ENCODE measurements at places on chromosomes 1 and 21. TPM values are rescaled to one million over a fixed set of nuclear protein-coding genes. Genes with fewer than 3 reads are reported as not detected.

DNA sequence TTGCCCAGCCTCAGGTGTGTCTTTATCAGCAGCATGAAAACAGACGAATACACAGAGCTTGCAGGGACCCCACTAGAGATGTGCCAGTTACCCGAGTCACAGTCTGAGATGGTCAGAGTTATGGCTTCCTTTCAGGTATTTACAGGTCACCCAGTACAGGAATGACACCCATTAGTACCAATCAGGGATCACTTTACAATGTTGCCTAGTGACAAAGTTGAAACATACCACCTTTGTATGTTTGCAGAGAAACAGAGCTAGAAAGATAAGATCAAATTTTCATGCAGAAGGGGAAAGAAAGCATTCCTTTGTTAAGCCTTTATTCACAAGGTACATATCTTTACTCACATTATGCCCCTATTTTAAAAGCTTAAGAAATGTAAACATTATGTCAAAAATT lies 137.6 kb downstream of the RGS7 start:
- no peak for DNase-seq

CYP2J2 gene
- total RNA-seq, result 14.9 TPM

- DNase-seq, result no peak
Observed at GRCh38 chr1:161324020-161324419, 9.8 kb downstream of the SDHC start.

ERICH3 gene
- total RNA-seq, result not detected

RBM34 gene
- total RNA-seq, result 110 TPM

C1orf21 gene
- total RNA-seq, result 115 TPM

Data from Peyer's patch (tissue), 4 donors.